ENCODE measurements at places on chromosomes 3 and 15.

DNA sequence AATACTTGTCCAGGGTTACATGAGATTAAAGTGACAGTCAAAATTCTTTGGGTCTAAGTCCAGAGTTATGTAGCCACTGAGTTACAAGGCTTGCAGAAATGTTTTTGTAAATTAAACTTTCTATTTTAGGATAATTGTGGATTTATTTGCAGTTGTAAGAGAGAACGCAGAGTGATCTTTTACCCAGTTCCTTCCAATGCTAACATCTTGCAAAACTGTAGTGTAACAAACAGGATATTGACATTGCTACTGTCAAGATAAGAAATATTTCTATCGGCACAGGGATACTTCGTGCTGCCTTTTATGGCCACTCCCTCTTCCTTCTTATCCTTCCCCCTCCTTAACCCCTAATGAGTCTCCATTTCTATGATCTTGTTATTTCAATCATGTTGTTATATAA is 1022.9 kb downstream of the MCTP2 start:
- no peak for DNase-seq

DNA sequence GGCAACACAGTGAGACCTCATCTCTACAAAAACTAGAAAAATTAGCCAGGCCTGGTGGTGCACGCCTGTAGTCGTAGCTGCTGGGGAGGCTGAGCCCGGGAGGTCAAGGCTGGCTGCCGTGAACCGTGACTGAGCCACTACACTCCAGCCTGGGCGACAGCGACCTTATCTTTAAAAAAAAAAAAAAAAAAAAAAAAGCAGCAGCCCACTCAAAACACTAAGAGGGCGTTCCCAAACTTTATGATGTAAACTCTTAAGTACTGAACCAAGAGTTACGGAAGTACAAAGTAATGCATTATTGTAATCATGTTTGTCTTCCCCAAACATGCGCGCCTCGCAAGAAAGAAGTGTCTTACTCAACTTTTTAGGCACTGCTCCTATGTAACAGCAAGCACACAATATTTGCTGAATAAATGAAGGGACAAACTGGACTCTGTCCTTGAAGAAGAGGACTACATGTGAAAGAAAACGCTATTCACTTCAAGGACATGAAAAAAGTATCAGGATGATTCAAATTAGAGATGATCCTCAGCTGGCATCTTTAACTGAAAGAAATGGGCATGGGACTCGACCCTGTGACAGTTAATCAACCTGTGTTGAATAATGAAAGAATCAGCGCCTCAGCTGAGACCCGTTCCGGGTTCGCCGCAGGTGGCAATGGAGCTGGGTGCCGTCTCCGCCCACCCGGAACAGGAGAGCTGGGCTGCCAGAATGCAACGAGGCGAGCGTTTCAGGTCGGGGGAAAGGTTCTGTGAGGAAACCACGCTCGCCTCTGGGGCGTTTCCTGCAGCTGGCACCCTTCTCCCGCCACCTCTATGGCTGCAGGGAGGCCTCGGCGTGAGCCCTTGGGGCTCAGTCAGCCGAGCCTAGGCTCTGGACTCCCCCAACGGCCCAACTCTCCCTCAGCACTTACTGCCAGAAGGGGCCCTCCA is 718 bp downstream of the SPG11 start:
- DNase-seq, result no peak

DNA sequence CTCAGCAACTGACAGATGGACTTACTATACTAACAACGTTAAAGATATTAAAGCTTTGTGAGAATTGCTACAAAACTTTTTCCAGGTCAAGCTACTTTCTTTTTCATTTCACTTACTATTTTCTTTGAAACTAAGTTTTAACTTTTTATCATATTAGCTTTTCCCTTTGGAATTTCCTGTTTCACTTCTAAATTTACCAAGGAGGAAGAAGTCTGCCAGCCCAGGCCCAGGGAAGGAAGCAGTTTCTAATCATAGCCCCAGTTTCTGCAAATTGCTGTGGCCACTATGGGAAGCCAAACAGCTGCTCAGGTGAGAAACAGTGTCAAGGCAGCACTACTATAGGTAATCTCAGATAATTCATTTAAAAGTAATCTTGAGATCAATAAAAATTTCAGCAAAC is 18.4 kb downstream of the CYFIP1 start:
- DNase-seq, result no peak

- no peak for DNase-seq
Observed at GRCh38 chr3:33577588-33577987, 137.4 kb upstream of the UBP1 start.

GRCh38 chr15:40469776-40470390 is 901 bp upstream of the CHST14 start:
- DNase-seq, result no peak
